Stimulated activated CD8-positive, alpha-beta memory T cell treated with anti-CD3 and anti-CD28 coated beads, Interleukin-15, amount 100 ng/mL, for 4 hours (primary cell): ENCODE measurements at places on chromosomes 4 and X.
A peak's percentile ranks its signal among the peaks of the same experiment; 100 is the strongest.

- DNase-seq = no peak
Measured at GRCh38 chrX:30688641-30689040, 35.4 kb downstream of the GK start.

GRCh38 chrX:150502091-150502490 is 66.3 kb upstream of the MTM1 start:
- DNase-seq = no peak

- DNase-seq = no peak
Measured at GRCh38 chr4:42371305-42372252, 25.7 kb upstream of the SHISA3 start.

- DNase-seq = no peak
Measured at GRCh38 chr4:43682551-43682950, 766.1 kb downstream of the KCTD8 start.

DNA sequence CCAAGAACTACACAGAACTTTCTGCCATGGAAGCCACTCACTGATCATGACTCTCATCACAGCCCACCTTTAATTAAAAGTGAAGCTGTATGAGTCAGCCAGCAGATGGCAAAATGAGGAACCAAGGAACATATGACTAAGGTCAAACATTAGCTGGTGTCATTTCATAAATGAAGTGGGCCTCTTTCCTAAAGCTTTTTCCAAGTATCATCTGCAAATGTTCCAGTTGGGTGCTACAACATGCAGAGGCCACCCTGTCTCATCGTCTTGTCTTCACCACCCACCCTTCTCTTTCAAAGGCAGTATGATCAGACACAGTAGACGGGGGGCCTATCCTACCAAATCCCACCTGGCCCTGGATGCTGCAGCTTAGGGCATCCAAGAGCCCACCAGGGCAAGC is 9.2 kb upstream of the EOLA1 start:
- no peak for DNase-seq

GRCh38 chrX:39336671-39337311 is 535.5 kb downstream of the MID1IP1 start:
- no peak for DNase-seq

- no peak for DNase-seq
Measured at GRCh38 chr4:132958457-132959263, 190.4 kb upstream of the PCDH10 start.

DNA sequence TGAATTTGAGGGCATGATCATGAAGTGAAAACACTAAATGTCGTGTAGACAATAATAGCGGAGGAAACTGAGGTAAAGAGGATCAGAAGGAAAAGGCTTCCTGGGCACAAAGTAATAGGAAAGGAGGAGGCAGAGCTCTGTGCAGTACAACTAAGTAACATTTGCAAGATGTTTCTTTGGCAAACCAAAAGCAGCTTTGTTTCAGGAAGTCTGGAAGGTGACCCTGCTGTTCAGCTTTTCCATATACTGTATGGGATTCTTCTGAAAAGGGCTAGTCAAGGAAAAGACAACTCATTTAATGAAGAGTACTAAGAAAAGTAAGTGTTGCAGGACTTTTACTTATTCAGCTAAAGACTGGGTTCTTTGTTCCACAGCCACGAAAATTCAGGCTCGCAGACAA is 463.1 kb downstream of the PCDH7 start:
- DNase-seq = no peak

DNA sequence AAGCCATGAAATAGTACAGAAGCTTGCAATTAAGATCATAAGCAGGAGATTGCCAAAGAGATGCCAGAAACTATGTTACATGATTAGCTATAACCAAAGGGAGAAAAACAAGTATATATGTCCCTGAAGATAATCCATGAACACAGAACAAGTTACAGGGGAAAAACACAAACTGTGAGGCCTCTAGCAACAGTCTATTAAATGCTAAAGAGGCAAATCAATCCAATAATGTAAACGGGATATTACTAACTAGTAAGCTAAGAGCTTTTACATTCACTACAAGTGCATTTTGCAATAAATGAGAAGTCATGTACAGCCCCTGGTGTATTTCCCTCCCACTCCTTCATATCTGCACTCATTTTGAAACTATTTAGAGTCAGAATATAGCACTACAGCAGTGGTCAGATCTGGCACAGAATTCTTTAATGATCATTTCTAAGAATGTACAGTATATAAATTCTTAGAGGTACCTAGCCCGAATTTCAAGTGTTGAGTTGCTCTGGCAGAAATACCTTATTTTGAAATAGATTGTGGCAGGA is 449.8 kb upstream of the SMIM31 start:
- DNase-seq = no peak

DNA sequence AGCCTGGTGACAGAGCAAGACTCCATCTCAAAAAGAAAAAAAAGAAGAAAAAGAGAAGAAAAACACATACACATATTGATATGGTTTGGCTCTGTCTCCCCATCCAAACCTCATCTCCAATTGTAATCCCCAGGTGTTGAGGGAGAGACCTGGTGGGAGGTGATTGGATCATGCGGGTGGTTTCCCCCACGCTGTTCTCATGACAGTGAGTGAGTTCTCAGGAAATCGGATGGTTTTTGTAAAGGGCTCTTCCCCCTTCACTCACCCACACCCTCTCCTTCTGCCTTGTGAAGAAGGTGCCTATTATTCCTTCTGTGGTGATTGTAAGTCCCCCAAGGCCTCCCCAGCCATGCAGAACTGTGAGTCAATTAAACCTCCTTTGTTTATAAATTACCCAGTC is 68.4 kb downstream of the LDB2 start:
- no peak for DNase-seq

GRCh38 chrX:4277122-4277521 is 563.7 kb upstream of the PRKX start:
- DNase-seq = no peak

- DNase-seq = no peak
Measured at GRCh38 chrX:22141047-22141730, 109.1 kb downstream of the PHEX start.

GRCh38 chr4:111641813-111642579 is 503.3 kb upstream of the FAM241A start:
- no peak for DNase-seq

- DNase-seq = no peak
Measured at GRCh38 chr4:96691521-96691920, 851.6 kb downstream of the PDHA2 start.

DNA sequence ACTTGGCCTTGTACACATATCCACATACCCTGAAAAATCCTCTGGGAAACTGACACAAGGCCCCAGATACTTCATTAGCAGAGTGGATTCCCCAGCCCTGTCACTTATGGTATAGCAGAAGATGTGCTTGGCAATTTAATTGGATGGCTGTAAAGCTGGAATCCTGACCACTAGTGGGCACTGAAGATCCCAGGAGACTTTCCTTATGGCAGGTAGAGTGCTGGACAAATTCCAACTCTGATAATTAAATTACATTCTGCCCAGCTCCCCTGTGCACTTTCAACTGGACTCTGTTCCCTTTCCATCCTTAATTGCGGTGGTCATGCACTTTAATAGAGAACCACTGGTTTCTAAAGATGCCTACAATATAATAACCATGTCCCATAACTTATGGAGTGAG is 119.8 kb downstream of the DCK start:
- no peak for DNase-seq

DNA sequence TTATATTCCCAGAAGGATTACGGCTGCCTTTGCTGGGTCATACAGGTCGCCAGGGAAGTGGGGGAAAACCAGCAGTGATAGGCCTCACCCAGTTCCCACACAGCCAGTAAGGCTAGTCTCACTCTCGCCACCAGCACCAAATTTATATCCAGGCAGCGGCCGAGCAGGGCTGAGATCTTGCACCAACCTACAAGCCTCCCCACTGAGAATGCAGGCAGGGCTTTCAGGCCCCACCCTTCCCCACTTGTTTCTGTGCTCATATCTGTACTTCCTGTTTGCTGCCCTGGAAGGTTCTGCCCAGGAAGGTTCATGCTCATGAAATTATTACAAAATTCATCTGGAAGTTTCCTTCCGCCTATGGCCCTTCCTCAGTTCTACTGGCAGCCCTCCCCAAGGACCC is 179.7 kb downstream of the STIM2 start:
- DNase-seq = no peak

DNA sequence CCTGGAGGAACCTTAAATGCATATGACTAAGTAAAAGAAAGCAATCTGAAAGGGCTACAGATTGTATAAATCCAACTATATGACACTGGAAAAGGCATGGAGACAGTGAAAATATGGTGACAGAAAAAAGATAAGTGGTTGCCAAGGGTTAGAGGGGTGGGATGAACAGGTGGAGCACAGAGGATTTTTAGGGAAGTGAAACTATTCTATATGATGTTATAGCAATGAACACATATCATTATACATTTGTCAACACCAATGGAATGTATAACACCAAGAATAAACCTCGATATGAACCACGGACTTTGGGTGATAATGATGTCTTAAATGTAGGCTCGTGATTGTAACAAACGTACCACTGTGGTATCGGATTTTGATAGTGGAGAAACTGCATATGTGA is 40.7 kb downstream of the NPY5R start:
- no peak for DNase-seq

- no peak for DNase-seq
Measured at GRCh38 chr4:152486429-152487389, 49.2 kb downstream of the FBXW7 start.

DNA sequence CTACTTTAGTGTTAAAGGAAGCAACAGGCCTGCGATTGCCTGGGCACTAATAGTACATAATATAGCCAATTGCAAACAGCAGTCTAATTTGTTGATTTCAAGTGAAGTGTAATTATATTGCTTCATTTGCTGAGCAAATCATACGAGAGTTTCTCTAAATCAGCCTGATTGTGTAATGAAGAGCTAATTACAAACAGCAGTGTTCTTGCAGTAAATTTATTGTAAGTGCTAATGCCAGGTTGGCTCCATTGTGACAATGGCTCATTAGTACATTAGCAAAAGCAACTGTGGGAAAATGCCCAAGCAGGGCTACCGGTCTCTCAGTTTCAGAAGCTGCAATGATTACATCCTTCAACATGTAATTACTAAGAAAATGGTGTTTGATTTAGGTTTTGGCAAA is 591.5 kb downstream of the GALNTL6 start:
- DNase-seq = no peak

GRCh38 chr4:21768349-21769310 is 179.9 kb downstream of the KCNIP4 start:
- no peak for DNase-seq

DNA sequence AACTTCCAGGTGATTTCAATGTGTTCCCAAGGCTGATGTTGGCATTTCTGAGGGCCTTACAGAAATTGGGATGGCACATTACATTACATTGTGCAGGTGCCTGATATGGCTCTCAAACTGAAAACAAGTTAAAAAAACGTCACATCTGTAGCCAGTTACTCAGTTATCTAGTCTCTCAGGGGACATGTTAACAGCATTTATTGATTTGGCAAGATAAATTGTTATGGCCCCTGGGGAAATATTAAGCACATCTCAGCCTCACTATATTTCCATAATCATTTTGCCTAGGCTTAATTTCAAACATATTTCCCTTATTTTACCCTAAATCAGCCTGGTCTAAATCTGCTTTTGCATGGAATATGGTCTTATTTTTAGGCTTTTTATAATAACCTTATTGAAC is 290.0 kb downstream of the IL15 start:
- DNase-seq = no peak

DNA sequence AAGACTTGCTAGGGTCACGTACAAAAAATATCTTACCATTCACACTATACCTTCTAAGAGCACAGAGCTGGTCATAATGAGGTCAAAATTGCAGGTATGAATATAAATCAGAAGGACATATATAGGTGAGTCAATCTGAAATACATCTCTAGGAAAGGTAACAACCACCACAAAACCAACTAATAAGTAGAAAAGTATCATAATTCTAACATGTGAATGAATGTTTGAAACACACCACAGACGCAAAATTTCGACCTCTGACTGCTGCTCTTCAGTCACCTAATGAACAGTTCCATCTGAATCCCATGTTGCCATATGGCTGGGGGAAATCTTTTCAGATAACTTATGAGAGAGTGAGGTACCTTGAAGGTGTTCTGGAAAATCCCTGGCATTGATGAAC is 22.1 kb downstream of the STAP1 start:
- DNase-seq = no peak

GRCh38 chr4:175946472-175947116 is 119.0 kb upstream of the WDR17 start:
- no peak for DNase-seq

- DNase-seq = no peak
Measured at GRCh38 chr4:30757357-30757756, 37.2 kb downstream of the PCDH7 start.

GRCh38 chrX:2717312-2717711 is 26.2 kb downstream of the CD99 start:
- no peak for DNase-seq

DNA sequence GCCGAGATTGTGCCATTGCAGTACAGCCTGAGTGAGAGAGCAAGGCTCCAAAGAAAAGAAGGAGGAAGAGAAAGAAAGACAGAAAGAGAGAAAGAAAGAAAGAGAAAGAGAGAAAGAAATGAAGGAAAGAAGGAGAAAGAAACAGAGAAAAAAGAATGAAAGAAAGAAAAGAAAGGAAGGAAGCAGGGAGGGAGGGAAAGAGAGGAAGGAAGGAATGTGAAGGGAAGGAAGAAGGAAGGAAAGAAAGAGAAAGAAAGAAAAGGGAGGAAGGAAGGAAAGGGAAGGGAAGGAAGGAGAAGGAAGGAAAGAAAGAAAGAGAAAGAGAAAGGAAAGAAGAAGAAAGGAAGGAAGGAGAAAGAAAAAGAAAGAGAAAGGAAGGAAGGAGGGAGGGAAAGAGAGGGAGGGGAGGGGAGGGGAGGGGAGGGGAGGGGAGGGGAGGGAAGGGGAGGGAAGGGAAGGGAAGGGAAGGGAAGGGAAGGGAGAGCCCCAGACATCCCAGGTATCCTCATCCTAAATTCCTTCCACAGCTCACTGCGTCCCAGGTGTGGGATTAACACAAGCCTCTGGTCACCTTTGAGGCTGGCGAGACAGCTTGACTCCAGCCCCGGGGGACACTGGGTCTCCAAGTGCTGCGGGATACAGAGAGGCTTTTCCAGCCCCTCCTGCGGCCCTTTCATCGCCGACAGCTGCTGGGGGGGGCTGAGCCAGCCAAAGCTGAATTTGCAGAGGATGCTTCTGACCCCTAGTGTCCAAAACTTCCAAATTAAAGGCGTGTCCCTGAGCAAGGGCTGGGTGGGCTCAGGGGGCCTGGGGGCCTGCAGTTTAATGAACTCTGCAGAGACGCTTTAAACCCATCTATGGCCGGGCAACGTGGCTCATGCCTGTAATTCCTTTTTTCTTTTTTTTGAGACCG is 24.2 kb upstream of the CSF2RA start:
- DNase-seq = no peak

- DNase-seq = peak; percentile 16
Measured at GRCh38 chrX:12901486-12901885, 4.9 kb upstream of the TLR8 start.

GRCh38 chrX:47226531-47227333 is 6.1 kb upstream of the USP11 start:
- DNase-seq = no peak
